ENCODE measurements at places on chromosomes 3 and 15. TPM values are rescaled to one million over a fixed set of nuclear protein-coding genes. Genes with fewer than 3 reads are reported as not detected.

DNA sequence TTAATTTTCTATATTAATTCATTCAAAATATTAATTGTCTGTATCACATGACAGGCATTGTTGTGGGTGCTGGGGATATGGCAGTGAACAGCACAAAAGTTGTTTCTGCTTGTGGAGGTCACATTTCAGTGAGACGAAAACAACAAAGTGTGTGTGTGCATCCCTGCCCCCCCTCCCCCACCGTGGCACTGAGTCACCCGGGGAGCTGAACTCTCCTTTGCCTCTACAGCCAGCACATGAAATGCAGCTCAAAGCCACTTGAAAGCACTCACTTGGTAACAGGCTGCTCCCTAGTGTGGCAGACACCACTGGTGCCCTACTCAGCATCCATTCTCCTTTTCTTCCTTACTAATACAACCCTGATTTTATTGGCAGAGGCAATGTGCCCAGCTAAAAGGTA lies 16.9 kb upstream of the SCAMP5 start:
- H3K27me3 ChIP-seq = no peaks in the 10 kb centered on the region
- H3K36me3 ChIP-seq = no peaks in the 10 kb centered on the region
- no peak overlapping the region for H3K27ac ChIP-seq
- no peaks in the 10 kb centered on the region for H3K4me1 ChIP-seq
- no peak for DNase-seq

DNA sequence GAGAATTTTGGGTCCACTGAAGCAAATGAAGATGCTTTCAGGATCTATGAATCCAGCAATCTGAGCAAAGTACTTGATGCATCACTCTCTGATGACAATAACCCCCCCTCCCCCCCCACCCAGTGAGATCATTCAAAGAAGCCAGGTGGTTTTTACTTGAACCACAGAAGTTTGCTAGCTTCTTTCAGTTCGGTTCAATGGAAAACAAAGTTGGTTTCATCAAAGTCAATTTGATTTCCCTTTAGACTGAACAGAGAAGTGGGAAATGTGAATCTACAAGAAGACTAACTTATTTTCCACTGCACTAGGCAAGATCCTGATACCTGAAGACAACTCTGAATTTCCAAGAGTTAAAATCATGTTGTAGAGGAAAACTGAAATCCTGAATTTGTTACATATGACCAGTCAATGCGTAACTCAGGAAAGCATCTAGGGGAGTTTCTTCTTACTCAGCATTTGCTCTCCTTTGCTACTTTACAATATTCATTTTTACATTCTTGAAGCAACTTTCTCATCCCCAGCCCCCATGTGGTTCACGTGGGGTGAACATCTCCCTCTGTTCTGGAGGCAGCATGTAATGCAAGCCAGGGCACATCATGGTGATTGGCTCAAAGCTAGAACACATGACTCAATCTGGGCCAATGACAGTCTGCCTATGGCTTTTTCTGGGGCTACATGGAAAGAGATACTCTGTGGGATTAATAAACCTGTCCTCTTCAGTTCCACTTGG lies 572.6 kb downstream of the FOXP1 start:
- peaks cover 72% of the 10 kb centered on the region for H3K4me1 ChIP-seq
- H3K36me3 ChIP-seq = no peaks in the 10 kb centered on the region
- H3K27ac ChIP-seq = peak overlapping the region; percentile 81
- peaks cover 2% of the 10 kb centered on the region for H3K27me3 ChIP-seq
- H3K4me3 ChIP-seq = no peak overlapping the region
- no peak for DNase-seq

DNA sequence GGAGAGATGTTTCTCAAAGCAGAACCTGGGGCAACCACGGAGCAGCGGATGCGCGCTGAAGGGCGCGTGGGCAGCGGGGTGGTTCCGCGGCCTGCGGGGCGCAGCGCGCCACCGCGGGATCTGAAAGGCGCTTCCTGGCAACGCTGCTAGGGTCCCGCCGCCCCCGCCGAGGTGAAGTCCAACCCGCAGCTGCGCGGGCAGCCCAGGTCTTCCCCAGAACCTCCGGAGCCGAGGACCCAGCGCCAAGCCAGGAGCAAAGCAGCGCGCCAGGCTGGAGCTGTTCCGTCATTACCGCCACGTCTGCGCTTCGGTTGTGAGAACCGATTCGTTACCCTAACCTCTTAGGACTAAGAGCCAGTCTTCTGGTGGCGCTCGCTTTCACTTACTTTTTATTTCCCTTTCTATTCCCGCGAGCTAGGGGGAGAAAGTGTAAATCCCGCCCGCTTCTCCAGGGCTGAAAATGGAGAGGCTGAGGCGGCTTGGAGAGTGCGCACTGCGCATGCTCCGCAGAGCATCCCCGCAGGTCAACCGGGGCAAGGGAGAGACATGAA lies 3.2 kb upstream of the GABRG3 start:
- H3K4me1 ChIP-seq = no peaks in the 10 kb centered on the region
- peaks cover 1% of the 10 kb centered on the region for H3K27me3 ChIP-seq
- H3K4me3 ChIP-seq = no peak overlapping the region
- no peak overlapping the region for H3K27ac ChIP-seq

DNA sequence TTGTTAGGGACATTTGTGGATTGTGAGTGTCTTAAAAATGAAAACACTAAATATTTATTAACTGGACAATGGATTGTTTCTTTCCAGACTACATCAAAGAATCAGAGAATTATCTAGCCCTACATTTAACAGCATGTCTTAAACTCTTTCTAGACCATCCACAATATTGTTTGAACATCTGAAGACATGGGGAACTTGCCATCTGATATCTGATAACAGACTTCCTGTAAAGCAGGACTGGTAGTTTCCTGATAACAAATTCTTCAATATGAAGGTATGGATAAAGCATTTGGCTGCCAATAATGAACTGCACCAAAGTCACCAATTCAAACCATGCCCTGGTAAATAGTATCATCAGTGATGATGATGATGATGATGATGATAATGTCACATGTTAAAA lies 26.2 kb upstream of the HACD2 start:
- H3K4me3 ChIP-seq = no peak overlapping the region
- no peaks in the 10 kb centered on the region for H3K27me3 ChIP-seq
- H3K36me3 ChIP-seq = peaks cover 10% of the 10 kb centered on the region

DNA sequence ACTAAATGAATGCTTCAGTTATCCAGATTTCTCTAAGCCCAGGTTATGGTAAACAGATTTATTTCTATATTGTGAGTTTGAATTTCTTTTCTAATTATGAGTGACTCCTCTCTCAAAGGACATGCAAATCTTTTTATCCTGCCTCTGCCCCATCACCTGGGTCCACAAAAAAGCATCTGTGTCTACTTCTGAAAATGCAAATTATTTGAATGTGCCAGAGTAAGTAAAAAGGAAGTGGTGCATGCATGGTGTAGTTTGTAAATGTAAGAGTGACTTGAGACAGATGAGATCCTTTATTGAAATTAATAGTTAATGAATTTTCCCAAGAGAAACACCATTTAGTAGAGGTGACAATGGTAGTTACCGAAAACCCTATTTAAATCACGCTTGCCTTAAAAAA lies 26.9 kb downstream of the MCTP2 start:
- H3K4me3 ChIP-seq = peak overlapping the region; percentile 43
- H3K4me1 ChIP-seq = peaks cover 96% of the 10 kb centered on the region
- H3K27me3 ChIP-seq = no peaks in the 10 kb centered on the region
- H3K27ac ChIP-seq = peak overlapping the region; percentile 86
- H3K36me3 ChIP-seq = peaks cover 14% of the 10 kb centered on the region

GRCh38 chr3:123336441-123336851 lies 112.4 kb downstream of the ADCY5 start:
- no peak overlapping the region for H3K27ac ChIP-seq
- H3K27me3 ChIP-seq = peaks cover 2% of the 10 kb centered on the region
- DNase-seq = no peak
- peaks cover 8% of the 10 kb centered on the region for H3K4me1 ChIP-seq
- no peak overlapping the region for H3K4me3 ChIP-seq
- H3K36me3 ChIP-seq = no peaks in the 10 kb centered on the region

The SAMD7 gene
- polyA plus RNA-seq = not detected

The BHLHE40 gene
- 64.4 TPM for polyA plus RNA-seq
